ENCODE measurements at places on chromosomes 2 and 18.

DNA sequence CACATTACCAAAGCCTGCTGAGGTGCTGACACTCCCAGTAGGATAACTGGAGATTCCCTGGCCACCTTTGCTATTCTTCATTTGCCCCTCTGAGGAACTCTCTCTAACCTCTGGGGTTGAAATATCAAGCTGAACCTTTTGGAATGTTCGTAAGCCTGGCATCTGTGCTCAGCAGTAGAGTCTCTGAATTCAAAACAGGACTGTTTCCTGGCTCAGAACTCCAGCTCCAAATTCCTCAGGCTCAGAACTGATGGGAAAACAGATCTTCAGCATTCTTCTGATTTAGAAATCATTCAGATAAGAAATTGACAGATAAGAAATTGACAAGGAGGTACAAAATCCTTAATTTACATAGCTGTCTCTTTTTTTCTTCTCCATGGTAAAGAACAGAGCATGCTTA, 22.2 kb upstream of the POU3F3 start:
- no peak for DNase-seq

- DNase-seq, result no peak
Observed at GRCh38 chr2:65429786-65430602, 2.4 kb downstream of the SPRED2 start.

GRCh38 chr2:140353541-140353940, 1573.4 kb upstream of the NXPH2 start:
- DNase-seq, result no peak

- DNase-seq, result no peak
Observed at GRCh38 chr18:23356915-23357601, 96.0 kb upstream of the RIOK3 start.

- DNase-seq, result no peak
Observed at GRCh38 chr18:36350839-36351469, 53.4 kb downstream of the FHOD3 start.

DNA sequence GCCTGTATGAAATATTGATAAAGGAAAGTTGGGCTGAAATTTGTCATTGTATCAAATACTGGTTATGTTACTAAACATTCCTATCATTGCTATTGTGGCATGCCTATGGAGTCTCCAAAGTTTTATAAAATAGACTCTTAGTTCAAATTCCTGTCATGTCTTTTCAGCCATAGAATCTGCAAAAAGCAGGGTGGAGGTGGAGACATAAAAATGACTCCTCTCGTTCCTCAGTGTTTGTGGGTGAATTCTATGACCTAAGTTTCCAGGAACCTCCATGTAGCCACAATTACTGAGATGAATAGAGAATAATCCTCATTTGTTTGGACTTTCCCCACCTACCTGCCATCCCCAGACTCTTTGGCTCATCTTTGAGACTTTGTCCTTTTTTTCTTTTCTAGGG, 326.3 kb upstream of the ETAA1 start:
- no peak for DNase-seq

- no peak for DNase-seq
Observed at GRCh38 chr2:97868986-97869721, 126.6 kb downstream of the TMEM131 start.

- DNase-seq, result no peak
Observed at GRCh38 chr18:23847321-23847986, 158.2 kb downstream of the LAMA3 start.

GRCh38 chr2:135728064-135728743, 13.5 kb upstream of the UBXN4 start:
- no peak for DNase-seq

DNA sequence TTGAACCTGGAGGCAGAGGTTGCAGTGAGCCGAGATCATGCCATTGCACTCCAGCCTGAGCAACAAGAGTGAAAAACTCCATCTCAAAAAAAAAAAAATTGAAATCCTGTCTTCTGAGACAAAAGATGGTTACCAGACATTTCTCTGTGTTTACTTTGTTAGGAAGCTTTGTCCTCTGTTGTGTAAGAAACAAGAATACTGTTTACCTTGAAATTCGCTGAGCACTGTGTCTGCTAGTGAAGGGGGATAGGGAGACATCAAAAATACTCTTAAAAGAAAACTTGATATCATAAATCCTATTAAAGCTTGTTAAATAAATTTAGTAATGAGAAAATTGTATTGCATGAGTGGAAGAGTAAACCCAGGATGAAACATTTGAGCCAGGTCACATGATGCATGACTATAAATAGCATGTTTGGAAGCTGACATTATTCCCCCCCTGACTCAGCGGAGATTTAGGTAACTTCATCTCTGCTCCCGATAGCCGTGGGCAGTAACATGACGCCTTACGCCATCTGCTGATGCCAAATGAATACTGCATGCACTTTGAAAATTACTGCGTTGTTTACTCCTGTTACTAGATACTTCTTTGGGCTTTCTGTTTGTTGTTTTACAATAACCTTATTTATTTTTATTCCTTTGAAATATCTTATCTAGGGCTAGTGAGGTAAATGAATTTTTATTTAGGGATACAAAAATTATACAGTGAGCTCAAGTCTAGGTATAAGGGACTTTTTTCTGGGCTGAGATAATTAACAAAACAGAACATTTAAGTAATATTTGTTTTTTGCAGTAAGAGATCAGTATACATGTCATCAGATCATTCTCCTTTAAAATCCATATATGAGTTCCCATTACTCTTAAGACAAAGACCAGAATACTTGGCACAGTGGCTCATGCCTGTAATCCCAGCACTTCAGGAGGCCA, 134.9 kb downstream of the MAP3K20 start:
- peak; percentile 15 for DNase-seq

GRCh38 chr18:7877609-7878008, 310.5 kb downstream of the PTPRM start:
- no peak for DNase-seq

DNA sequence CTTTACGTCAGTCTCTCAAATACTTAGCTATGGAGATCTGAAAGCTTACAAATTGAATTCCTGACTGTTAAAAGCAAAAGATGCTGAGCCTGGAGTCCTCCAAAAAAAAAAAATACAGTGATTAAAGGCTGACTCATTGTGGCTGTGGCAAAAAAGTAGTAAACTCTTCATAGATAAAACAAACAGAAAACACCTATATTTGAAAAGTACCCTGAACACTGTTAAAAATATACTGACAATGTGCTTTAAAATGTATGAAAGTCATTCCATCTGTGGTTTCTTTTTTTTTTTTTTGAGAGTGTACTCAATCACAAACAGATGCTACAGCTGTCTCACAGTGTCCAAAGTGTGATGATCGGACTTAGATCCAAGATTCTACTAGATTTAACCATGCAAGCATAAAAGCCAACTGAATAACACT, 267.6 kb upstream of the CYP26B1 start:
- no peak for DNase-seq

GRCh38 chr2:68632021-68632420, 11.4 kb upstream of the PROKR1 start:
- DNase-seq, result no peak

- DNase-seq, result no peak
Observed at GRCh38 chr2:123245156-123245555, 779.9 kb upstream of the CNTNAP5 start.

GRCh38 chr18:41744421-41745030, 210.5 kb upstream of the PIK3C3 start:
- no peak for DNase-seq

DNA sequence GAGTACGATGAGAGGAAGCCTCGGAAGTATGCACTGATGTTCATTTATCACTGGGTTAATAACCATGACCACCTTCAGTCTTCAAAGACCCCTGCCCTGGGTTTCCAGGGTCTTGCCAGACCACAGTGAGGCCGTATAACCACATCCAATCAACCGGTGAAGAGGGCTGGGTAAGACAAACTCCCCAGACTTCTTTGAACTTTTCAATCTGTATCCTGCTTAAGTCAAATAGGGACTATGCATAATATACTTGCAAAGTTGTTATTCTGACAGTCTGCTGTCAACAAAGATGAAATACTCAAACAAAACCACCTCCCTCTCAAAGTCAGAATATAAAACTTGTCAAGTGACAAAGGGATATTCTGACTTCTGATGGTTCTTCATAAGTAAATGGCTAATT, 54.0 kb downstream of the KLF7 start:
- DNase-seq, result no peak

DNA sequence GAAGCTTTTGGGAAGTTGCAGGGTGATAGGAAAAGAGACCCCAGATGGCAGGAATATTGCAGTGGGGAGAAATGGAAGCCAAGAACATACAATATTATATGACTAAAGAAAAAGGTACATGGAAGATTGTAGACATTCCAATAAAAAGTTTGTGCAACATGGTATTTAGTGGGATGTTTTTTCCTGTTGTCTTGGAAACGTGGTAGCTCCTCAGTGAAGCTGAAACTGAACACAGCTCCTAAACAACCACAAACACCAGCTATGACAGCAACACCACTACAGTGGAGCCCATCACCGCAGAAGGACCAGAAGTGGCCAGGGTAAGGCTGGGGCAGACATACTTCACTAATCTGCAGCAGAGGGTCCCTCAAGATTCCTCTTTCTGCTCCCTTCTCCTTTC, 246.8 kb downstream of the CDH20 start:
- DNase-seq, result no peak

DNA sequence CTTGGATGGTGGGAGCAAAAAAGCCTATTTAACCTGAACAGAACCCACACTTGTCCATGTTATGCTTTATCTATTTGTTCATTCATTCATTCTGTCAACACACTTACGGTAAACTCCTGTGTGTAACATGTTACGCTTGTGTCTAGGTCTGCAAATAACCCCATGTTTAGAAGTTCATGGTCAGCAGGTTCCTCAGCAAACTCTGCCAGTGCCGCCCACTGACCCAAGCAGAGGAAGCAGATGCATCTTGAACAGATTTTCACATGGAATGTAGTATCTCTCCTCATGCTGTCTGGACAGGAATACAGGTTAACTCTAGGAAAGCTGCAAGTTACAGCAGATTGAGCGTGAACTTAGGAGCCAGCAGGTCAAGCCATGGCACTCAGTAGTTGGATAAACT, 213.7 kb upstream of the COPS8 start:
- no peak for DNase-seq
